Hematopoietic multipotent progenitor cell (in vitro differentiated cells): ENCODE measurements at places on chromosomes 7 and 10.

GRCh38 chr10:69769395-69769992 is 32.2 kb upstream of the COL13A1 start:
- no peak for DNase-seq

- no peak for DNase-seq
Observed at GRCh38 chr10:84117686-84118394, 21.5 kb upstream of the GHITM start.

GRCh38 chr10:91521439-91521838 is 111.3 kb downstream of the HECTD2 start:
- no peak for DNase-seq

GRCh38 chr10:132503581-132504421 is 33.8 kb upstream of the INPP5A start:
- DNase-seq = no peak

DNA sequence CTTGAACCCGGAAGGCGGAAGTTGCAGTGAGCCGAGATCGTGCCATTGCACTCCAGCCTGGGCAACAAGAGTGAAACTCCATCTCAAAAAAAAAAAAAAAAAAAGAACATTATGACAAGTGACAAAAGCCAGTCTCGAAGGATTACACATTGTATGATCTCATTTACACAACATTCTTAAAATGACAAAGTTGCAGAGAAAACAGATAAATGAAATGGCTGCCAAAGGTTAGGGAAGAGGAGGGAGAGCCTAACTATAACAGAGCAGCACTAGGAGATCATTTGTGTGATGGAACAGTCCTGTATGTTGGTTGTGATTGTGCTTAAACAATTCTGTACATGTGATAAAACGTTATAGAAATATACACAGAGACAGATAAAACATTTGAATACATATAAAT is 16.2 kb upstream of the CPVL start:
- DNase-seq = no peak

- DNase-seq = no peak
Observed at GRCh38 chr10:61975391-61975932, 74.0 kb downstream of the ARID5B start.

DNA sequence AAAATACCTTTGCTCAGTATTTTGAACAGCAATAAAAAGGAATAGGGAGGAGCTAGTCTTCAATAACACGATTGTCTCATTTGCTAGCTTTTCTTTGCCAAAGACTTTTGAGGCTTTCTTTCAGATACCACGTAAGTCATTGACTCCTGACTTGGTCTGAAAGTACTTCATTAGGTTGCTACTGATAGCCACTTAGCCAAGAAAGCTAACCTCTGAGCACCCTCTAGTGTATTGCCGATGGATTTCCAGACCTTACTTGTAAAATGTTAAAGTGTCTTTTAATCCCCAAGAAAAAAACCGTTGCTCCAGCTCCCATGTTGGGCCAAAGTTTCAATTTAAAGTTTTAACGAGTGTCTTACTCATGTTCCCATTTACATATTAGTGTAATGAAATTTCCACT is 63.4 kb upstream of the STRIP2 start:
- DNase-seq = no peak

DNA sequence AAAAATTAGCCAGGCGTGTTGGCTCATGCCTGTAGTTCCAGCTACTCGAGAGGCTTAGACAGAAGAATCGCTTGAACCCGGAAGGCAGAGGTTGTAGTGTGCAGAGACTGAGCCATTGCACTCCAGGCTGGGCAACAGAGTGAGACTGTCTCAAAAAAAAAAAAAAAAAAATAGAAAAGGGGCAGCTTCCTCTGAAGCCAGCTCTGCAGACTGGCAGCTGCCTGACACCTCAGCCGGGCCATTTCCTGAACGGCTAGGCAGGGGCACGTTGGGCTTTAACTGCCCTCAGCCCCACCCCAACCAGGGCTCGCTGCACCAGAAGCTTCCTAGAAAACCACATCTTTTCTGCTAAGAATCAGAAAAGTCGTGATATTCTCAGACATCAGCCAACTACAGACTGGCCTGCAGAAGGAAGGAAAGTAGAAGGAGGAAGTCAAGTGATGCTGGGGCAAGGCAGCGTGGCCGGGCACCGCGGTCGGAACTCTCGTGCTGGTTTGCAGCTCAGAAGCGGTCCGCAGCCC is 38.0 kb downstream of the PRKAG2 start:
- DNase-seq = no peak

GRCh38 chr10:43965918-43966570 is 317.4 kb upstream of the ZNF32 start:
- DNase-seq = no peak

DNA sequence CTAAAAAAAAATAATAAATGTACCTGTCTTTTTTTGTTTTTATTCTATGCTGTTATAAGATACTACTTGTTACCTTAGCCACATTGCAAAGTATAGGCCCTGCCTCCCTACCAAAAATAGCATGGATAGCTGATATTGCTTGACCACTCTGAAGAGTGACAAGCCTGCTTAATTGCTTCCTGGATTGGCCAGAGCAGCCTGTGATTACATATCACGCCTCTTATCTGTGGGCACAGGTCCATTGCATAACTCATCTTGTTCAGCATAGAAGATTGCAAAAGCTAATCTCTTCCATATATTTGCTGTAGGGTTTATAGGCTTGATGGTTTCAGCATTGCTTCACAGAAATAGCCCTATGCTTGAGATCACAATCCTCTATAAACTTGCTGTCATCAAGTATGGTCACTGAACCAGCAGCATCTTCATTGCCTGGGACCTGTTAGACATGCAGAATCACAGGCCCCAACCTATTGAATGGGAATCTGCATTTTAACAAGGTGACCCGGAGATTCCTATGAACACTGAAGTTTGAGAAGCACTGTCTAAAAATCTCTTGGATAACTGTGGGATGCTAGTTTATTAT is 280.8 kb upstream of the CDC14C start:
- DNase-seq = no peak

DNA sequence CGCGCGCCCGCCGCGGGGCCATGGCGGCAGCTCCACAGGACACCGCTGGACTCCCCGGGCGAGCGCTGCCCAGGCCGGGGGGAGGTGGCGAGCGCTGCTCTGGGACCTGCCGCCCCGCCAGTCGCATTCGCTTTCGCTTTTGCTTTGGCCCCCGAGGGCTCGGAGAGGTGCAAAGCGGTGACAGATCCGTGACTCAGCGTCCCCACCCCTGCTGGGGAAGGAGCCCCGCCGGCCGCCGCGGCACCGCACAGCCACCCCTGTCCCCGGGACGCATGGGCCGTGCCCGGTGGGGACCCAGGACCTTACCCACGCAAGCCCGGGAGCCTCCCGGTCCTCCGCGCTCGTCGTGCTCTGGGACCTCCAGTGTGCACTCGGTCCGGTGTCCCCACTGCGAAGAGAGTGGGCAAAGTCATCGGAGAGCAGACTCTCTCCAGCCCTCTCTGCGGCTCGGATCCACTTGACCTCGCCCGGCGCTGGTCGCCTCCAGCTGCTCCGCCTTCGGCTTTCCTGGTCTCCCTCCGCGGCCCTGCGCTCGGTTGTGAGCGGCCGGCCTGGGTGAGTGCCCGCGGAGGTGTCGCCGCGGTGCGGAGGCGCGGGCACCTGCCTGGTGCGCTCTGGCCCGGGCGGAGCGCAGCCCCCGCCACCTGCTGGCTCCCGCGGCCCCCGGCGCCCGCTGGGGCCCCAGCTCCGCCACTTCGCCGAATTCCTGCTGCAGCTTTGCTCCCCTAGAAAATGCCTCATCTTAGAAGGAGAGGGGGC is at the start of gene IL15RA:
Gene IL15RA (minus strand): TSS at position 73 of the 759 bp plus-strand sequence. CDS start 51 bp downstream, at position 22.
- peak; percentile 54 for DNase-seq

- DNase-seq = no peak
Observed at GRCh38 chr10:93514521-93514920, 18.1 kb downstream of the CEP55 start.

DNA sequence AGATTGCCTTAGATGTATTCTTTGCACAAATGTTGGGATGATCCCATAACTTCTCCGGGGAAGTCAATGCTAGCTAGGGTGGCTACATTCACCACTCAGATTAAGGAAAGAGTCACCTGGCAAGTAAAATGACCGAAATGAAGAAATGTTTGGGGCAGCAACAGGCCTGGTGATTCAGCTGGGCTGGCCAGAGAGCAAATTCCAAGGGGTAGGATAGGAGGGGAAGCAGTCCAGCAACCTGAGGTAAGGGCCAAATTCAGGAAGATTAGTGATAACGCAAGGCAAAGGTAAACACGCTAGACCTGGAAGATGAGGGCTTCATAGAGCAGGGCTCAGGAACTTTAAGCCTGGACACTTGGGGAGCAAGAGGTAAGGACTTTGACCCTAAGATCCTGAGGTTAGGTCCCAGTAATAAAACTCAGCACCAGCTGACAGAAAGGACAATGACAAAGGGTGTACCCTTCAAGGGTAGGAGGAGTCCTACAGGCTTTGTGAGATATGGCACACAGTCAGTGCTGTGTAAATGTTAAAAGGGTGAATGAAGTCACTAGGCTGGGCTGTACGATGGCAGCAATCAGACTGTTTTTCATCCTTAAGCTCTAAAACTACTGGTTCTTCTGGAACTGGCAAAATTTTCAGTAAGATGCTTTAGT is 22.7 kb upstream of the SMNDC1 start:
- no peak for DNase-seq

DNA sequence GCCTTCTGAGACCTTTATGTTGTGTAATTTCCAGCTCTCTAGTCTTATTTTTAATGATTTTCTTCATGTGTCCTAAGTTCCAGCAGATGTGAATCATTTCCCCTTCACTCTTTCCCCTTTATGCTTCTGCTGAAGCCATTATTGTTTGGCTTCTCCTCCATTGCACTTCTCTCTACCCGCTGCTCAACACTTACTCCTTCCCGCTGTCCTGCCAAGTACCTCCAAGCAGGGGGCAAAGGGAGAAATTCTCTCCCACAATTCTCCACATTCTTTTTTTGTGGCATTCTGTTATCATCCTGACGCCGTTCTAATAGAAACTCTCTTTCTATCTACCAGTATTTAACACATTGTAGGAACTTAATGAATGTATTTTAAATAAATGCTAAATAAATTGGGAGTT is 388.9 kb upstream of the TPK1 start:
- no peak for DNase-seq

GRCh38 chr10:15901889-15902288 is 41.6 kb upstream of the MINDY3 start:
- no peak for DNase-seq

GRCh38 chr7:44438816-44439215 is 51.6 kb downstream of the NUDCD3 start:
- no peak for DNase-seq

- DNase-seq = no peak
Observed at GRCh38 chr10:4391683-4392082, 434.3 kb upstream of the AKR1E2 start.

DNA sequence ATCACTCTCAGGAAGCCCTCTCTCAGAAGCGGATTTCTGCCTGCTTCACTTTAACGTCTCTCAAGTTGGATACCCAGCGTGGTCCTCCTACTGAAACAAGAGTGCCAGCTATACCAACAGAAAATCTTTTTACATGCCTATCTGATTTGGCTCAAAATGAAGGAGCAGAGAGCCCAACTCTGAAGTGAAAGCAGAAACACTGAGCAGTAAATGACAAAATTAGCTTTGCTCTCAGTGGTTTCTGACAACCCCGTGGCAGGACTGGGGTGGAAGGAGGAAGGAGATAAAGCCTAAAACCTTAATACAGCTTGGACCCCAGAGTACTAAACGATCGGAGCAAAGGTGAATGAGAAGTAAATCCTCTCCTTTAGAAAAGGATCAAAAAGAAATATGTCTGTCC is 25.1 kb upstream of the GPR37 start:
- DNase-seq = no peak

- no peak for DNase-seq
Observed at GRCh38 chr7:108468246-108468645, 12.0 kb upstream of the NRCAM start.

DNA sequence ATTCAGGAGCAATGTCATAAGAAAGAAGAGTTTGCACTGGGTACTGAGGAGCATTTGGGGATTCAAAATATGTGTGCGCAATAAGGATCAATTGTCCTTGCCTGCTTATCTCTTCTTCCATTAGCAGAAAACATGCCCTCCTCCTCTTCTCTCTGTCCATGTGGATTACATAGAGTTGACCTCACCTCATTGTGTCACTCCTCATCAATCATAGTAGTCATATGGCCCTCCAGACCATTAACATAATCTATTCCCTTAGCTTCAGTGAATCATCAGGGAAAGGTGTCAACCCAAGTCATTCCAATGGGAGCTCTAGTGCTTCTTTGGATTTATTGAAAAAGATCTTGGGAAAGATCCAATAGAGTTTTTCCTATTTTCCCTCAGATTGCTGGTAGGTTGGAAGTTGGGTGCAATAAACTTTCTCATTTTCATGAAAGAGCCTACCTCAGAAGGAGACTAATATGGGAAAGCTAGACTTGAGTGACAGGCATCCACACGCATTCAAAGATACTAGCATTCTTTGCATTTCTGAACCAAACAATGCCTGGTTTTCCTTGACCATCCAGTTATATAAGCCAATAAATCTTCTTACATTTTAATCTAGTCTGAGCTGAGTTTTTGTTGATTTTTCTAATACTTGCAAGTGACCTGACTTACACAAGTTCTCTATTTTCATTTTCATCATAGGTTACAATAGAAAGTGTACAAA is 71.5 kb upstream of the FAM13C start:
- DNase-seq = no peak

DNA sequence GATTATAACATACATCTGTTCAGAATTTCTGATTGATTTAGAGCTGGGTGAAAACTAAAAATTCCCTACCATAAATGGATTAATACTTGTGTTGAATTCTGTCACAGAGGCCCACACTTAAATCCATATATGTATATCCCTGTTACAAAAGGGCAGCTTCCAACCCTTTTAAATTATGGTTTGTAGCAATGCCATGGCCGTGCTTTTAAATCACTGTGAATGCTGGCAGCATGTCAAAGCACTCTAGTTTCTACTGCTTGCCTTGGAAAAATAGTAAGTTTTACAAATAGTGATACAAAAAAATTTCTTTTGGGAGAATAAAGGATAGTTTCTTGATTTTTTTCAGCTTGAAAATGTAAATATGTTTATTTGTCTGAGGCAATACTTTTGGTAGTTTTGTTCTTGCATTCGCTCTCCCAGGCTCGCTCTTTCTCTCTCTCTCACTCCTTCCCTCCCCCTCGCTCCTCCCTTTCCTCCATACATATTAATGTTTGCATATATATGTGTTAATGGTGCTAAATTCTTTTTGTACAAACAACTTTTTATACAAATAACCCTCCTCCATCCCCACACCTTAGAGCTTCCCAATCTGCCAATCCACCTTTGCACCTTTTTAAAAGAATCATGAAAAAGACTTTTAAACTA is 29.8 kb downstream of the TES start:
- no peak for DNase-seq

GRCh38 chr10:10930979-10931743 is 86.5 kb upstream of the CELF2 start:
- no peak for DNase-seq

- DNase-seq = no peak
Observed at GRCh38 chr10:63376560-63377304, 89.0 kb downstream of the JMJD1C start.

DNA sequence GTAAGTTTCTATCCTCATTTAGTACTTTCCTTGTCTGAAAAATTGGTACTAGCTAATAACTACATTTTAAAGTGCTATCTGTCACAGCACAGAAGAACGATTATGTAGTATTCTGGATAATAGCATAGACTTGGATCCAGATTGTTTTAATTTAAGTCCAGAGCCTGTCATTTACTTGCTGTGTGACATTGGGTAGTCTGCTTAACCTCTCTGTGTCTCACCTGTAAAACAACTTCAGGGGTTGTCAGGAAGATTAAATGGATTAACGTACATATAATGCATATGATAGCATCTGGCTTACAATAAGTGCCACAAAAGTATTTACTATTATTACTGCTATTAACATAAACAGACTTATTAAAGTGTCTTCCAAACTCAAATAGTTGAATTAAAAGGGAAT is 1221.4 kb downstream of the GATA3 start:
- no peak for DNase-seq
